ENCODE measurements at places on chromosomes 4 and X.
A peak's percentile ranks its signal among the peaks of the same experiment; 100 is the strongest.

DNA sequence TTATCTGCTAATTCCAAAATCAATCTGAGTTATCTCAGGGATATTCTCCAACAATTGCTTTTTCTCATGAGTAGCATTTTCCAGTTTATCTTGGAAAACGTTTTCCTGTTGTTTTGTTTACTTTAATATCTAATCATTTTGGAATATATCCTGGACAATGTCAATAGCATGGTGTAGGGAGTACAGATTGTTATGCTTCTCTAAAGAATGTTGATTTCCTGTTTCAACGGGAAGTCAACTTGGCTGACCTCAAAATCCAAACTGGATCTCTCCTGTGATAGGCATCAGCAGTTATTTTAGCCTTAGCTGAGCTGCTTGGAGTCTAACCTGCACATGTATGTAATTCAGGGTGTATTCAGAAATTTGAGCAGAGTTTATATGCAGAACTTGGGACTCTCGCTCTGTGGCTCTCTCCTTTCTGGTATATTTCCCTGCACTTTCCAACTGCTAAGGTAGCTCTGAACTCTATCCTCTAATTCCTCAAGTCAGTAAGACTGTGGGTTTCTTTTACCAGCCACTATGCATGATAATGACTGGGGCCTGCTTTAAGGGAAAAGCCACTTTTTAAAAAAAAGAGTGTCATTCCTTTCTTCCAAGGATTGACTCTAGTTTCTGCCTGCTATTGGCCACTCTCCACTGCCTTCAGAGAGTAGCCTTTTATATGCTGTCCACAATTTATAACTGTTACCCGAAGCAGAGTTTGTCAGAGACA, 7.7 kb downstream of the PRSS48 start:
- DNase-seq: no peak

DNA sequence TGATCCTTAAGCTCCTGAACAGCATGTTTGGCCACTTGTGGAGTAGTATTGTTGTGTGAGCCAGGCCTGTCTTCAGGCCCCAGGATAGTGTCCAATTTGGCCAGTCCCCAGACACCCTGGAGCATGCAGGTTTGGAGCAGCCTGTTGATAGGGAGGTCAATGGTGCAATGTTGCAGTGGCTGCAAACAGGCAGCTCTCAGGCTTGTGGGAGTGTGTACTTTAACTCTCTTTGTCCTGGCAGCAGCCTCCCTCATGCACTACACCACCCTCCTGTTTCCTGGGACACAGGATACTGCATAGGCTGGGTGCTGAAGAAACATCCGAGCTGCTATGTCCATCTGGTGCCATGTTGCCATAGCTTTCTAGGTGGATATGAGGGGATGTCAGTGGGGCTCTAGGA, 24.0 kb downstream of the TECRL start:
- no peak for DNase-seq

DNA sequence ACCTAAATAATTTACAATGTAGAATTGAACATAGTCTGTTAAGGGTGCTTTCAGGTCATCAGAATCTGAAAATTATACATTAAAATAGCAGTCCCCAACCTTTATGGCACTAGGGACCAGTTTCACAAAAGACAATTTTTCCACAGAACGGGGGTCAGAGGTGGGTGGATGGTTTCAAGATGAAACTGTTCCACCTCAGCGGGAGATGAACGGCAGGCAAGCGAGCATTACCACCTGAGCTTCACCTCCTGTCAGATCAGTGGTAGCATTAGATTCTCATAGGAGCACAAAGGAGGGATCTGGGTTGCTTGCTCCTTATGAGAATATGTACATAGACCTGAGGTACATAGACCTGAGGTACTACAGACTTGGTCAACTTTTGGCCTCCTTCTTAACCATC, 29.0 kb downstream of the LRBA start:
- peak; percentile 58 for DNase-seq

DNA sequence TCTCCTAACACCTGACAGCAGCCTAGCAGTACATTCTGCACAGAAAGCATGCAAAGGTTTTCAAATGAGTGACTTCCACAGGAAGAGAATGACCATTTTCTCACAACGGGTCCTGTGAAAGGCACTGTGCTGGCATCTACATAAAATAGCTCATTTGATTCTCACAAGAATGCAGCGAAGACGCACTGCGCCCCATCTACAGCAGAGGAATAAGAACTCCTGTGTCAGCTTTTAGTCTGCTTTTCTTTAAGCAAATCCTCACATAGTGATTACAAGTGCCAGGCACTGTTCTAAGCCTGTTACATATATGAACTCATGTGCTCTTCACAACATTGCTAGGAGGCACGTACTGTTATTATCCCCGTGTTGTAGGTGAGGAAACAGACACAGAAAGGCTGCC, 62.5 kb downstream of the AFAP1 start:
- DNase-seq: no peak

- no peak for DNase-seq
Measured at GRCh38 chrX:97096385-97096784, 212.7 kb downstream of the RPA4 start.

DNA sequence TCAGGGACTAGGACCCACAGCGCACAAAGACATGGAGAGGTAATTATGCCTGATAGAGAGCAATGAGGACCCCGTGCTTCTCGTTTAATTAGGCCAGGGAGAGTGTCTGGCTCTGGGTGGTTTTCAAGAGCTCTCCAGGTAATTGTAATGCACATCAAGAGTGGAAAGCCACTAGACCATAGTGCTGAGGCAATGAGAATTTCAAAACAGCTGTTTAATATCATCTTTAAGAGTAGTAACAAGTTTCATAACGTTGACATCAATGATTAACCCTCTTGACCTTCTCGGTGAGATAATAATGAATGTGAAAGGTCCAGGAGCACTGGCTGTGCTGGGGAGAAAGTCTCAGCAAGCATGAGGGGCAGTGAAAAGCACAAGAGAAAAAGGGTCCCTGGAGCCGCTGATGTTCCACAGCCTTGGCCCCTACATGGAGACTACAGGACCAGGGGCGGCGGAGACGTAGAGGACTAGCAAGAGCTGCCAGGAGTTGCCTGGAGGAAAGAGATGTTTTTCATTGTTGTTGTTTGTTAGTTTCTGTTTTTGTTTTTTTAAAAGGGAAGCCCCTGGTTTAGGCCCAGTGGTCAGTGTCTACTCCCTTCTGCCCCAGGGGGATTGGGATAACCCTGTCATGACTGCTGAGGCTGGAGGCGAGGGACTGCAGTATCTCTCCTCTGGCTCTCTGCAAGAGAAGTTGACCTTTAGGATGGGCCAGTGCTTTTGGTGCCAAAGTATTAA, 14.8 kb upstream of the CXCR3 start:
- DNase-seq: no peak

All from stimulated activated CD8-positive, alpha-beta memory T cell treated with anti-CD3 and anti-CD28 coated beads, Interleukin-4, amount 100 ng/mL, for 48 hours (primary cell).